Esophagus squamous epithelium (tissue), 5 donors: ENCODE measurements at places on chromosomes 3 and 15.

GRCh38 chr3:133592843-133593242 is 19.4 kb downstream of the CDV3 start:
- DNase-seq, result no peak

DNA sequence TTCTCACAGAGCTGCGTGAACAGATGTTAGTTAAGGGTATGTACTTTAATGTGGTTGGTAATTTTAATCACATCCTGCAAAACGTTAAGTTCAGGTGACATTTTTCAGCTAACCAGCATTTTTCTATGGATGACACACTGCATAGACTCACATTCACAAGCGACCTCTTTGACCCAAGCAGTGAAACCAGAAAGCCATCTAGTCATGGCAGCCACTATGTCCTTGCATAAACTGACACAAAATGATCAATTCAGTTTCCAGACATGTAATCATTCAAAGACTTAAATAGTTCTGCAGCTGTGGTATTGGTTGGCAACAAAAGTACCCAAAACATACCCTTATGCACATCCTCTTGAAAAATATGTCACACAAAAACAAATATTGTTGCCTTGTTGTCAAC is 7.4 kb upstream of the CAPN7 start:
- DNase-seq, result no peak

DNA sequence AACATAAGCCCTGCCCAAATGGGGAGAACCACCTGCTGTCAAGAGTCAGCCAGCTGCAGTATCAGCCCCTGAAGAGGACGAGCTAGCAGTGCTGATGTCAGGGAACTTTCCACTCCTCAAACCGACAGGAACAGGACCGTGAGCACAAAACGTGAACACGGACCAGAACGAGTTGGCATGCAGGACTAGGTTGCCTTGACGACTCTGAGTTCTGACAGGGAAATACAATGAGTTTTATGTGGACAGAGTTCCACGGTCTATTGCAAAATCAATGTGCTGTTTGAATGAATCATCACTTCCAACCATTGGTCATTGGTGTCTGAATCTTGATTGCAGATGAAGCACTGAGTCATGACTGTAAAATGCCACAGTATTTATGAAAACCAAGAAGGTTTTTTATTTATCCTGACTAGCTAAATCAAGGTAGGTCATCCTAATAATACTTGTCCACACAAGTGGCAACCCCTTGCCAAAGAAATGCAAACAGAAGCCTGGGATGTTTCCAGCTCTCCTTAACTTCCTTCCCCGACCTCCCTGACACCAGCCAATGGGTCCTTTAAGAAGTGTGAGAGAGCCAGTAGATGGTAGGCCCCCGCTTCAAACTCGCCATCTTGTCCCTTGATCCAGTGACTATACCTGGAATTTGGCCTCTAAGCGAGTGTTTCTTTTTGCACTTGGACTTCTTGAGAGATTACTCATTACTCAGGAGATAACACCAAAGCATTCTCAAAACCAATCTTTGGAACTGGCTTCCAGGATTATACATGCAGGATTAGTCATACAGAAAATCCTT is 119.6 kb downstream of the ASB7 start:
- no peak for DNase-seq

DNA sequence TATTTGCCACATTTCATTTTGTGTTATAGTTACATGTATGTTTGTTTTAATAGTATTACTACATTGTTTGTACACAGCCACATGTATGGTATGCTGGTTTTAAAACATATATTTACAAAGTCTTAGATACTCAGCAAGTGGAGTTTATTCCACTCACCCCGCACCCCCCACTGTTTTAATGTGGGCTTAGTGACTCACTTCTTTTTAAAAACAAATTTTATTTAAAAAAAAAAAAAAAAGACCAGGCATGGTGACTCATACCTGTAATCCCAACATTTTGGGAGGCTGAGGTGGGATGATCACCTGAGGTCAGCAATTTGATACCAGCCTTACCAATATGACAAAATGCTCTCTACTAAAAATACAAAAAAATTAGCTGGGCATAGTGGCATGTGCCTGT is 26.9 kb upstream of the TJP1 start:
- DNase-seq, result no peak

DNA sequence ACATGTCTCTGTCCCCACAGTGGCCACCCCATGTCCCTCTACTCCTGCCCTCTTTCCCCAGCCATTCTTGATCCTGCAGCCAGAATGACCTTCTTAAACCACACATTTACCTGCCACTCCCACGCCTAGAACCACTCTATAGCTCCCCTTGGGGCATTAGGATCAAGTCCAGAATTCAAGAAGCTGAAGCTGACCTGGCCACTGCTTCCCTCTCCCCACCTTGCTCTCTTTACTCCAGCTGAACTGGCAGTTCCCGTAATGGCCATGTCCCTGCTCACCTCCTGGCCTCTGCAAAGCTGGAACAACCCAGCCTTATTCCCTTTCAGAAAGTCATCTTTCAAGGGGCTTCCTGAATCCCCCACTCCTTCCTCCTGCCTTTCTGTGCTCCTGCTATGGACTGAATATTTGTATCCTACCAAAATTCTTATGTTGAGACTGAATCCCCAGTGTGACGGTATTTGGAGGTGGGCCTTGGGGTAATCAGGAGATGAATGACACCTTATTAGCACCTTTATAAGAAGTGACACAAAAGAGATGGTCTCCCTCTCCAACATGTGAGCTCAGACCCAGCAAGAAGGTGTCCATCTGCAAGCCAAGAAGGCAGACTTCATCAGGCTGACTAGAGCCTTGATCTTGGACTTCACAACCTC is 3.8 kb downstream of the CSRNP1 start:
- DNase-seq, result no peak

DNA sequence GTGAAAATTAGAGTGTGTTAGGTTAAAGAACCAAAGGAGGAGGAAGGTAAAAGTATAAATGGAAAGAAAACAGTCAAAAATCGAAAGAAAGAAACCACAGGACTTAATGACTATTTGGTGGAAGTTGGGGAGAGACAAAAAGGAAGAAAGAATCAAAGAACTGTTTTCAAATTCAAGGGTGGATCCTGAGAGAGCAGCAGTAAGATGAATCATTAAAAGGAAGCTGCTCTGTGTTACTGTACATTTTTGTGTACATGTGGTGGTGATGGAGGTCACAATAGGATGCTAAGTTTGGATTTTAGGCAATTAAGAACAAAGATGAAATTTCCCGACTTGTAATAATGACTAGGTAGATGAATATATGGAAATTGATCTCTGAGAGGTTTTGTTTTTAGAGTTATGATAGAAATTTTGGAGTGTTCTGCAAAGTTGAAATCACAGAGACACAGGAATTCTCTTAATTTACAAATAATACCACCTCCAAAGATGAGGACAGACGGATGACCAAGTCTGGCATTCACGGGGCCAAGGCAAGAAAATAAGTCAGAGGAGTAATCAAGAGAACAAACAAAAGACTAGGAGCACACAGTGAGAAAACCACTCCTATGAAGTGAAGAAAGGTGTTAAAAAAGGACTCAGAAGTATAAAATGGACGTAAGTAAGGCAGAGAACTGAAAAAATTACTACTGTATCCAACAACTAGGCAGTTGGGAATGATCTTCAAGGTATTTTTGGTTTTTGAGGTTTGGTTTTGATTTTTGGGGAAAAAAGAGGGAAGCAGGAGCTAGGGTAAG is 7.1 kb downstream of the DHX36 start:
- DNase-seq, result no peak

DNA sequence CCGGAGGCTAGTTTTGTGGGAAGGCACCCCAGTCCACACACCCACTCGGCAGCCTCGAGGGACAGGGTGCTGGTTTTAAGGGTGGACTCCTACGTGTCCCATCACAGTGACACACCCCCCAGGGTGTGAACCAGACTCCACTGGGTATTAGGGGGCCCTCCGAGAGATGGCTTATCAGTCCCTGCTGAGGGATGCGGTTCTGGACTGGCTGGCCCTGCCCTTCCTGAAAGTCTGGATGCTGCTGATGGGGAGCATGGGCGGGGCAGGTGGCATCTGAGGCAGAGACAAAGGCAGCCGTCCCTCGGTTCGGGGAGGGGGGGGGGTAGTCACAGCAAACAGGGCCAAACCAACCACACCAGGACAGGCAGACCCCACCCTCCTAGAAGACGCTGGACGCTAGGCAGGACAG is 939 bp upstream of the ULK3 start:
- DNase-seq, result no peak

DNA sequence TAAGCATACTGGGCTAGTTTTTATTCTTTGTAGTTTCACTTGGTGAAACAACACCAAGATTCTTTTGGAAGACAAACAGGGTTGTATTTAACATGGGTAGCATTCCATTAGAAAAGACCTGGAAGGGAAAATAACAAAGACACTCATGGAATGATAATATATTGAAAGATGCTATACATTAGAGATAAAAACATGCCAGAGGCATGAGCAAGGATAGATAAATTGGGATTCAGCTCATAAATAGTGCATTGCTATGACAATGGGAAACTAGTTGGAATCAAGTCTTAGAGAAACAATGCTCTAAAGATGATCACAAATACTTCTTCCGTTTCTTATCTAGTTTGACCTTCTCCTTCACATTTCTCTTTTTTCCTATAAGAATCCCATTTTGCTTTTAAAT is 677.4 kb downstream of the ZNF385D start:
- no peak for DNase-seq

DNA sequence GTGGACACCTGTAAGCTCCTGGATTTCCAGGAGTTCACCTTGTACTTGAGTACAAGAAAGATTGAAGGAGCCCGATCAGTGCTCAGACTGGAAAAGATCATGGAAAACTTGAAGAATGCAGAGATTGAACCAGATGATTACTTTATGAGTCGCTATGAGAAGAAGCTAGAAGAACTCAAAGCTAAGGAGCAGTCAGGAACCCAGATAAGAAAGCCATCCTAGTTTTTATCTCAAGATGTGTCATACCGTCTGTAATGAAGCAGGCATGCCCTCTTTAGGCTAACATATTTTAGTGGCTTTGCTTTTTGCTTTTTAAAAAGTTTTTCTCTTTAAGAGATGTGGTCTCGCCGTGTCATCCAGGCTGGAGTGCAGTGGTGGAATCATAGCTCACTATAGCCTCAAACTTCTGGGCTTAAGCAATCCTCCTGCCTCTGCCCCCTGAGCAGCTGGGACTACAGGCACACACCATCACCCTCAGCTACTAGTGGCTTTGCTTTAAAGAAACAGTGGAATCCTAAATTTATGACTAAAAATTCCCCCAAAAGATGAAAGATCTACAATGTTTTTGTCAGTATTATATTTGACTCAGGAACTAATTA is 28.1 kb downstream of the EXOG start:
- DNase-seq, result no peak

- no peak for DNase-seq
Observed at GRCh38 chr15:68410466-68411342, 21.3 kb downstream of the ITGA11 start.

- no peak for DNase-seq
Observed at GRCh38 chr3:36906504-36907149, 38.2 kb downstream of the TRANK1 start.

DNA sequence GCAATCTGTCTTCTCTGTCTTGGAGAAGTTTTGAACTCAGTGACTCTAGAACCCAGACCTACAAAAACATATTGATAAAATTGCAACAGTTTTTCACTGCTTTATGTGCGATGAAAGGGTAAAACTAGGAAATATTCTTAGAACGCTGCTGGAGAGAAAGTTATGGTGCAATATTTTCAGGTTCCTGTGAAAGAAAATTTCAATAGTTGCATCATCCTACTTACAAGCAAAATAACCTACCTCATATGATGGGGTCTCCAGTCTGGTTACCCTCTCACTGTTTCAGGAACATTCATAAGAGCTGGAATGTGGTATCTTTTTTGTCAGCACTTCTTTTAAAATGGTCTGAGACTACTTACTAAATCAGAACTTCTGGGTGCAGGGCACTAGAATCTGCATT is 27.1 kb downstream of the GATM start:
- no peak for DNase-seq

DNA sequence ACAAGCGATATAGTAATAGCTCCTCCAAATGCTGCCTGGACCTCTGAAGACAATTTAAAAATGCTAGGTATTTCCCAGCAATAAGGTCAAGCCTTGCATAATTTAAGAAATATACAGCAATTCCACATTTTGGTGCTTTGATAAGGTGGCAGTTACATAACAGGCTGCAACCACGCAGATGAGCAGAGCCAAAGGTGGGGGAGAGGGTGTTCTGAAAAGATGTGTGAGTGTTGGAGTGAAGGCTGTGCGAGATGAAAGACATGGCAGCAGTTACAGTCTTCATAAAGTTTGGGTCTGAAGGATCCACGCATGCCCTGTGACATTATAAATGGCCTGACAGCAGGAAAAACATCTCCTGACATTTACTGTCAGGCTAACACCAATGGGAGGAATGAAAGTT is 26.1 kb downstream of the CTDSPL start:
- DNase-seq, result no peak

DNA sequence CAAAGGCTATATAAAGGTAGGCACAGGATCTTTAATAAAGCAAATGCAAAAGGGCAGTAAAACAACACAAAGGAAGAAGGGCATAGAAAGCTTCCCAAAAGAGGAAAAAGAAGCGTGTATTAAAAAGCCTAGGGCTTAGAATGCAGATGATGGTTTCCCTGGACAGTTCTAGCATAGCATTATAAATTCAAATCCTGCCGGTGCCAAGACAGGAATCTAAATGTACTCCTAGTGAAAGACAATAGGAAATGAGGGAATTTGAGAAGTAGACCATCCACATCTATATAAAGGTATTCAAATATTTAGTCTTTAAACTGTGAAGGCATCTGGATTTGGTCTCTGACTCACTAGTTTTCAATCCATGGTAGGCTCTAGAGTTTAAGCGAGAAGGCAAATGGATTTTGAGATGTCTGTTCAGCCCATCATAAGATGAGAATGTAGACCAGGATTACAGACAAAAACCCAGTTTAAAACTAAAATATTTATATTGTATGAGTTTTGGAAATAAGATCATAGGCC is 431.8 kb downstream of the TBL1XR1 start:
- DNase-seq, result no peak

DNA sequence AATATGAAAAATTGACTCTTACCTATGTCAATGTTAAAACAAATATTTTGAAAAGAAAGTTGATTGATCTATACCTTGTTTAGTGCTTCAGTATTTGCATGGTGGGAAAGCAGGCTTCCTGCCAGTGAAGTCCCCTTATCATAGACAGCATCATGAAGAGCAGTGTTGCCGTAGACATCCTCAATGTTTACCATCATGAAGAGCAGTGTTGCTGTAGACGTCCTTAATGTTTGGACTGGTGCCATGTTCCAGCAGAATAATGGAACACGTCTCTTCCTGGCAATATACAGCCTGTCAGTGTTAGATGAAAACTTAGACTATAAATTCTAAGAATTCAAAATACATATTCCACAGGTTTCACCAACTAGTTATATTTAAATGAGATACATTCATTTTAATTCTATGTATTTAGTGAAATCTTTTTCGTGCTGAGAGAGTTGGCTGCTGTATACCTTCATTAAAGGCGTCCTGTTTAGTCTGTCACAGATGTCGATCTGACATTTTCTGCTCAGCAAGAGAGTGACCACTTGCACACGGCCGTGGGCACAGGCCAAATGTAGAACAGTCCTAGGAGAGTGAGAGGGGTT is 116.8 kb downstream of the LMLN start:
- DNase-seq, result no peak
